ENCODE measurements at places on chromosomes 12 and 14.

- DNase-seq, result no peak
These were observed 25.6 kb upstream of the ARID4A start for GRCh38 chr14:58272588-58273372.

- DNase-seq, result no peak
These were observed 28.1 kb upstream of the WNK1 start for GRCh38 chr12:724194-724855.

DNA sequence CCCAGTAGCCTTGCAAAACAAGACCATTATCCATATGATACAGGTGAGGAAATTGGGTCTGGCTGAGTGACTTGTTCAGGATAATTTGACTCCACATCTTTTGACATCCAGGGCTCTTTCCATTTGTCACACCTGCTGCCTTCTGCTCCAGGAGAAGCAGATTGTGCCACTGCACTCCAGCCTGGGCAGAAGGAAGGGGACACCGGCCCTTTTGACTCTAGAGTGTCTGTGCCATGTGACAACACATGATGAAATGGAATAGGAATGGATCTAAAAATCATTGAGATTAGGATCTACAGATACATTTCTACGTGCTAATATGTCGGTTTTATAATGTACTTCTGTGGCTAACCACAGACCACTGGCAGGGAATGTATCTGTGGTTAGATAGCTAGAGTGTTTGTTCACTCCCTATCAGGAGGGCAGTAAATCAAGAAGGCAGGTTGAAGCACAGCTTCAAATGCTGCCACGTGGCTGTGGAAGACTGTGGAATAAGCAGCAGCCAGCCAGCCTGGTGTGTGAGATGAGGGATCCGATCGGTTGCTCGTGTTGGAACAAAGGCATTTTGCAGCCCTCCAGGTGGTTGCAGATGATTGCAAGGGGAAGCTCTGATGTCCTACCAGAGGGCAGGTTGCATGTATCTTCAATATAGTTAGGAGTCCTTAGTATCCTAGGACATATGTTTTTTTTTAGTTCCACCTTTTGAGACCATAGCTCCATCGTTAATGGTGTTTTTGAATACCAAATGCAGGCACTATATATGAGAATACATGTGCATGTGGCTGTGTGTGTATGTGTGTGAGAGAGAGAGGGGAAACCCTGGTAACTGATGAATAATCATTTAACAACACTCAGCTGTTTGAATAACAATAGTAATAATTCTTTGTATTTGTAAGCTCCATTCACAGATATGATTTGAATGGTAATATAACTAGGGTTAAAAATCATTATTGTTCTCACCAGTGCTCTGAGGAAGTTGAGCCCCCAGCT, 28.6 kb downstream of the EML1 start:
- peak; percentile 13 for DNase-seq

GRCh38 chr12:13452955-13453570, 256.5 kb downstream of the EMP1 start:
- DNase-seq, result no peak

GRCh38 chr12:19131025-19131444, 1.5 kb downstream of the PLEKHA5 start:
- no peak for DNase-seq

DNA sequence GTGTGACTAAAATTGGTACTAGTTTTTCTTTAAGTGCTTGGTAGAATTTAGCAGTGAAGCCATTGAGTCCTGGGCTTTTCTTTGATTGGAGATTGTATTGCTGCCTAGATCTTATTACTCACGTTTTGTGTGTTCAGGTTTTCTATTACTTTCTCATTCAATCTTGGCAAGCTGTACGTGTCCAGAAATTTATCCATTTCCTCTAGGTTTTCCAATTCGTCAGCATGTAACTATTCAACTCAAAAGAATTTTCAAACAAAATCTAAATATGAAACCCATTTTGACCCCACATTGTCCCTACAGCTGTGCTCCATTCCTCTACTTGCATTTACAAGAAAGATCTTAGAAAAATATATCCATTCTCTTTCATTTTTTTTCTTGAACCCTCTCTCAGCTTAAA, 1613.4 kb upstream of the SEL1L start:
- no peak for DNase-seq

- no peak for DNase-seq
These were observed 39.4 kb downstream of the IFNG-AS1 start for GRCh38 chr12:68028647-68029046.

GRCh38 chr14:64873506-64874219, 6.0 kb downstream of the SPTB start:
- no peak for DNase-seq

DNA sequence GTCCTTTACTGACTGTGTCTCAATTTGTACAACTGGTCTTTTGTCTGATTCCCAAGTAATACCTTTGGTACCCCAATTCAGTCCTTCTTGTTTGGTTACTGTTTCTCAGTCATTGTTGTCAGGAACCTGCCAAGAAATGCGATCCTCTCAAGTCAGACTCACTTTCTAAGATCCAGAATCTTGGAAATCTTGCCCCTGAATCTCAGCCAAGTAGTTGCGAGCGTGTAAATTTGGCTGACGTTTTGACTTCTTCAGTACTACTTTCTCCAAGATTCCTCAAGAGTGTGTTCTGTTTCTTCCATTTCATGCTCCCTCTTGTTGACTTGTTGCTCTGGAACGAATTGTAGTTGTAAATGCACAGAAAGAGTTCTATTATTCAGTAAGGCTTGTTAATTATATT, 114.0 kb downstream of the MSRB3 start:
- DNase-seq, result no peak

DNA sequence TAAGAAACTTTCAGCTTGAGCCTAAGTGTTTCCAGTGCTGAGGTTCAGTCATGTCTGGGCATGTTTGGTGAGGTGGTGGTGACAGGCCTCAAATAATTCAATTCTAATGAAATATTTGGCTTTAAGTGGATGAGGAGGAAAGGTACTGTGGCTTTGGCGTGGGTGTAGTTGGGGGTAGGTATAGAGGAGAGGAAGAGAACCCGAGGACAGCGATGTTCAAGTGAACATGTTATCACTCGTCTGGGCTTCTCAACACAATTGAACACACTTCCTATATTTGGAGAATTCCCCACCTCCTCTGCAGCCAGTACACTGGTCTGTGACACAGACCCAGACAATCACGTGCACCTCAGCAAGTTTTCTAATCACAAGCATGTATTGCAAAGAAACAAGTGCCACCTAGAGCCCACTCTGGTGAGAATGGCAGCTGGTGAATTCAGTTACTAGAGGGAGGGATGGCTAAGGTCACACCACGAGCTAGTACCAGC, 53.0 kb downstream of the IFNG-AS1 start:
- DNase-seq, result no peak

DNA sequence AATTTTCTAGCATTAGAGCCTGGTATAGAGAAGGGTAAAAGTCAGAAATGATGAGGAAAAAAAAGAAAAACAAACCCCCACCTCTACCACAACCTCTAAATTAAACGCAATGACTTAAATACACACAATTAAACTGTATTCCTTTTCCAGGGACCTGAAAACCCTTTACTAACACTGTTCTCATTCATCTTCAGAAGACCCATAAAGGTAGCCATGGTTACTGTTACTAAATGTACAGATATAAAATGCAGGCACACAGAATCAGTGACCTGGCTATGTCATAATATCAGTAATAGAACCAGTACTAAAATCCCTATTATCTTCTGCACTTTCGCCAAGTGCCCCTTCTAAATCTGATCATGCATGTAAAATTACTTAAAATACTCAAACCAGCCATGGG, 1.4 kb downstream of the ACIN1 start:
- DNase-seq, result no peak

DNA sequence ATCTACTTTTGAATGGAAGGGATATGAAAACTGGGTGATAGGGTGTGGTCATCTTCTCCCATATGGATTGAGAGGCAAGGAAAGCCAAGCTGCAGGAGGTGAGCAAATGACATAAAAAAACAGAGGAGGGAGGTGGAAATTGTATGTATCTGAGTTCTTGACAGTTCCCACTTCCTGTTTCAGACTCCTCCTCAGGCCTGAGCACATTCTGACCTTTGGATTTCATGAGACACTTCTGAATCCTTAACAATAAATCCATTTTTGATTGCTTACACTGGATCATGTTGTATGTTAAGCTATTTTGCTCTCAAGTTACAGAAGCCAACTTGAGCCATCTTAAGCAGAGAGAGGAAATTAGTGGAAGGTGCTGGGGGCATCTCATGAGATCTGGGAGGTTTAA, 11.6 kb upstream of the SRSF5 start:
- DNase-seq, result no peak

- no peak for DNase-seq
These were observed 236.3 kb downstream of the CPNE8 start for GRCh38 chr12:38669081-38669480.

GRCh38 chr14:54446161-54446693, 5.1 kb upstream of the CNIH1 start:
- no peak for DNase-seq

- no peak for DNase-seq
These were observed 53.9 kb upstream of the FICD start for GRCh38 chr12:108461058-108461660.

- no peak for DNase-seq
These were observed 270.7 kb downstream of the ALG10 start for GRCh38 chr12:34292736-34293625.

DNA sequence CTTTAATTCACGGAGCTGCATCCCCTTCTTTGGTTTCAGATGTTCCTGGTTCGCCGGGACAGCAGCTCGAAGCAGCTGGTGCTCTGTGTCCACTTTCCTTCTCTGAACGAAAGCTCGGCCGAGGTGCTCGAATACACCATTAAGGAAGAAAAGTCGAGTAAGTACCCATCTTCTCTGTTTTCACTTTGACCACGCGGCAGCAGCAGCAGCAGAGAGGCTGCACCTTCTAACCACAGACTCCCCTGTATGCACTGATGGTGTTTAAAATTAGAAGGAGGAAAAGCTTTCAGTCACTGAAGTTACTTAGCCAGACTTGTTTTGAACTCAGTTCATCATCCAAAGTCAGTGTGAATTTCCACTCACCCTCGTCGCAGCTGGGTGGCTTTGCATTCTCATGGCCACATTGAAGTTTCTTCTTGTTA, 63.8 kb downstream of the RIN3 start:
- DNase-seq, result peak; percentile 81

DNA sequence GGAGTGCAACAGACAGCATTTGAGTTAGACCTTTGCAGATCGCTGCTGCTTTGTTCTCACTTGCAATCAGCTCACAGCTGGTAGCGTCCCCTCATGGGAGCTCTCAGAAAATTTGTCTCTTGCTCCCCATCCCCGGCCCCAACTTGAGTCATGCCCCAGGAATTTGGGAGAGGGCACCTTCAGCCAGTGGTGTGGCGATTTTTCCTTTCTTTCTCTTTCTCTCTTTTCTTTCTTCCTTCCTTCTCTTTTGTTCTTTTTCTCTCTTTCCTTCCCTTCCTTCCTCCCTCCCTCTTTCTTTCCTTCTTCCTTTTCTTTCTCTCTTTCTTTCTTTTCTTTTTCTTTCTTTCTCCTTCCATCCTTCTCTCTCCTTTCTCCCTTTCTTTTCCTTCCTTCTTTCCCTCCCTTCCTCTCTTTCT, 34.2 kb upstream of the MAP1LC3B2 start:
- DNase-seq, result no peak

GRCh38 chr12:45060976-45061375, 10.1 kb upstream of the DBX2 start:
- DNase-seq, result no peak

GRCh38 chr12:20885116-20885515, 74.6 kb downstream of the SLCO1B3 start:
- DNase-seq, result no peak

GRCh38 chr12:57000393-57000792, 6.0 kb downstream of the ZBTB39 start:
- DNase-seq, result no peak

DNA sequence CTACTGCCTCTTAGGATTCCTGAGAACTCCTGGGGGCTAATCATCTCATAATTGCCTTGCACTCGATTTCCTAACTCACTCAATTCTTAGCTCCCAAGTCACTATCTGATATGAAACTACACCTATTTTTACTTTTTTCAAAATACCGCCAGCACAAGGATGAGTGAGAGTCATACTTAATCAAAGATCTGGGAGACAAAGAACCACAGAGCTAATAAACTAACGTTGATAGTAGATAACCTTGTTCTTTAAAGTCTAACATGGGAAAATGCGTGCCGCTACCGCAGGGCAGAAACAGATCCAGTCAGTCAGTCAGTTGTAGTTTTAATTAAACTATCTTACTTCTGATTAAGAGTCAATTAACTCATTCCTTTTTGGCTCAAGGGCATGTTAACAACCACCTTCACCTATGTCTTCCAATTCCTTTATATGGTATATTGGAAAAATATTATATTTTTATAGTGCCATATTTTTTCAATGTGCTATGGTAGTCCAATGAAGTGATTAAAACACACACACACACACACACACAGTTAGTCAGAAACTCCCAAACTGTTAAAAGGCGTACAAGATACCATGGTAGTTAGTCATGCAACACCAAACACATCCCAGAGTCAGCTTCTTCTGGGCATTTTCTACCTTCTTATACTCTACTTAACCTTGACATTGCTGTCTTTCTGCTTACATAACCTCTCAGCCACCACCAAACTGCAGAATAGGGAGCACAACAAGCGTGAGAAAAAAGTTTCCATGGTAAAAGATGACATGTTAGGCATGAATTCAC, 114.0 kb downstream of the KLHL28 start:
- no peak for DNase-seq

DNA sequence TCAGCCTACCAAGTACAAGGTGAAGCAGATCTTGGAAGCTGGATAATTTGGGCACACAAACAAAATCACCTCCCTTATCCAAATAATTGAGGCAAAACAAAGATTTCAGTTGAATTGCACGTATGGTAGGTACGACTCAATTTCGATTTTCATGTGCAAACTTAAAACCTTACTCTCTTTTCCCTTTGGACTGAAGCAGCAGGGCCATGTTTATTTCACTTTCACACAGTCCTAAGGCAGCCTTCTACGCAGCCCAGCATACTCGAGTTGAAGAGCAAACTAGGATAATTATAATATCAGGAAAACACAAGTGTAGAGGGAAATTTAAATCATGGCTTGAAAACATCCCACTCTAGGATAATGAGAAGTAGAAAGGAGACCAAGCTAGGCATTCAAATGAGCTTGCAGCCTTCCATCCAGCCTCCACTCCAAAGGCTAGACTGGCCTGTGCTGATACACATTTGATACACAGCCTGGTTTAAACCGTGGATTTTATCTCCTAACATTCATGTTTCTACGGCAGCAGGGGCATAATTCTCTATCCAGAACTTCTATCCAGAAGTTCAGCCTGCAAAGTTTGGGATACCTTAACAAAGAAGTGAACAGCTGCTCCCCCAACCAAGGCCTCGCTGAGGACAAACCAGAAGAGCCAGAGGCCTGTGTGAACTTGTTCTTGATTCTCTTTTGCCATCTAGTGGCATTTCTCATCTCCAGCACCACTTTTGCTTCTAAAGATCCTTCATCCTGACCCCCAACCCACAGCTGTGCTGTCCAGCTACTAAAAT, 2.4 kb upstream of the RNASE7 start:
- DNase-seq, result peak; percentile 44

Measured in CD4-positive, CD25-positive, alpha-beta regulatory T cell (primary cell).